Hematopoietic multipotent progenitor cell (in vitro differentiated cells): ENCODE measurements at places on chromosomes 16 and 17.
A peak's percentile ranks its signal among the peaks of the same experiment; 100 is the strongest.

GRCh38 chr16:85057948-85058347 is 30.4 kb downstream of the KIAA0513 start:
- DNase-seq, result no peak

- peak; percentile 78 for DNase-seq
Observed at GRCh38 chr17:81142301-81143199, 22.8 kb upstream of the PVALEF start.

DNA sequence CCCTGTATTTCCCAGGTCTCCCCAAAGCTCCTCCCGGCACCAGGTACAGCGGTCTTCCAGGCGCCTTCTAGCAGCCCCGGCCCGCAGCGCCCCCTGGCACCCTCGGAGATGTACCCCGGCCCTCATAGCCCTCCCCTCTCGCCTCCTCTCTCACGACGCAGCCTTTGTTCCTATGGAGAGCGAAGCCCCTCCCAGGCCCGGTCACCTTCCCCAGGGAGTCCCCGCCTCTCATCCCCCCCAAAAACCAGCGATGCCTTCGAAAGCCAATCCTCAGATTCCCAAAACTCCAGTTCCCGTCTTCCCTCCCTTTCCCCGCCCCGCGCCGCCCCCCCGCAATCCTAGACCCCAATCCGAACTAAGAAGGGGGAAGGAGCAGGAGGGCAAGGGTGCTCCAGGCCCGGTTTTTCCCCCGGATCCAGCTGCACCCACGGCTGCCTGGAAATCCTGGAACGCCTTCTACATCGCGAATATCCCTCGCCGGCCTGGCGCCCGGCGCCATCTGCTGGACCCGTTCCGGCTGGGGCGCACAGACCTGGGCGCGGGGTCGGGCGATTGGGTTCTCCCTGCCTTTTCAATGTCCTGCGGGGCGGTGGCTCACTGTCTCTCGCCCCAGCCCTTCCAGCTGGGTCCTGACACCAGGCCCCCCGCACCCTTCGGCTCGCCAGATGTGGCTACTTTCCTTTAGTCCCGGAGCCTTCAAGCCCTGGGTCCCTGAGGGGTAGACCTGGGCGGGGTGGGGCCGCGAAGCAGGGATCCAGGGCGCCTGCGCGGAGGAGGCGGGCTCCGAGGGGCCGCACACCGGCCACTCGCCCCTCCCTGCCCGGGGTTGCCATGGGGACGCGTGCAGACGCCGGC is at the start of gene DNAH2:
TSS of gene DNAH2 (plus strand) at position 844 of the 855 bp plus-strand sequence. CDS start 1,991 bp downstream, outside the sequence.
- no peak for DNase-seq

DNA sequence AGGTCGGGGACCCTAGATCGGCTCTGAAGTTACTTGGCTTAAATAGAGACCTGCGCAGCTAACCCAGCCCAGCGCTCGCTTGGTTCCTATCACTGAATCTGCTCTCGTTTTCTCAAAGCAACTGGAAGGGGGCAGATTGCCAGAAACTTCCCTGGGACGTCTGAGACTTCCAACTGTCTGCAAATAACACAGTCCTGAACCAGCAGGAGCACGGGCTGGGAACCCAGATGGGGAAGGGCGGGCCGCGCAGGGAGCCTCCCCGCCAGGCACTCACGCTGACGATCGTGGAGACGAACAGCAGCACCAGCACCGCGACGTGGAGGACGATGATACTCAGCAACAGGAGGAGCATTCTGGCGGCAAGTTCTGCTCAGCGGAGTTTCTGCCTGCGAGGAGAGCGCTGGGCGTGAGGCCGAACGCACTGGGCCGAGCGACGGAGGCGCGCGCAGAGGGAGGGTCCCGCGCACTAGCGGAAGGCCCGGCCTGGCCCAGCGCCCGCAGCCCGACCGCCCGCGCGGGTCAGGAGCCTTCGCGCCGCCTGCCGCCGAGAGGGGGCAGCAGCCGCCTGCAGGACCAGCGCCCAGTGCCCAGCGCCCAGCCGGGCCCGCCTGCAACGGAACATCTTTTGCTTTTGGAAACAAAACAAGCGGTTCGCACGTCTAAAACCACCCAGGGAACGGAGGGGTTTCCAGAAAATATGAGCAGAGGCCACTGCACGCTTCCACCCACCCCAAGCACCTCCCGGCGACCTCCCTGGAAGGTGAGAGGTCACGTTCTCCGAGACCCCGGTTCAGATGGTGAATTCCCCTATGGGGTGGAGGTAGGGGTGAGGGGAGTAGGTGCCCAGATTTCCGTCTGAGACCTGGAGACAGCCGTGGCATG is 4.5 kb downstream of the PMP22 start:
- no peak for DNase-seq

DNA sequence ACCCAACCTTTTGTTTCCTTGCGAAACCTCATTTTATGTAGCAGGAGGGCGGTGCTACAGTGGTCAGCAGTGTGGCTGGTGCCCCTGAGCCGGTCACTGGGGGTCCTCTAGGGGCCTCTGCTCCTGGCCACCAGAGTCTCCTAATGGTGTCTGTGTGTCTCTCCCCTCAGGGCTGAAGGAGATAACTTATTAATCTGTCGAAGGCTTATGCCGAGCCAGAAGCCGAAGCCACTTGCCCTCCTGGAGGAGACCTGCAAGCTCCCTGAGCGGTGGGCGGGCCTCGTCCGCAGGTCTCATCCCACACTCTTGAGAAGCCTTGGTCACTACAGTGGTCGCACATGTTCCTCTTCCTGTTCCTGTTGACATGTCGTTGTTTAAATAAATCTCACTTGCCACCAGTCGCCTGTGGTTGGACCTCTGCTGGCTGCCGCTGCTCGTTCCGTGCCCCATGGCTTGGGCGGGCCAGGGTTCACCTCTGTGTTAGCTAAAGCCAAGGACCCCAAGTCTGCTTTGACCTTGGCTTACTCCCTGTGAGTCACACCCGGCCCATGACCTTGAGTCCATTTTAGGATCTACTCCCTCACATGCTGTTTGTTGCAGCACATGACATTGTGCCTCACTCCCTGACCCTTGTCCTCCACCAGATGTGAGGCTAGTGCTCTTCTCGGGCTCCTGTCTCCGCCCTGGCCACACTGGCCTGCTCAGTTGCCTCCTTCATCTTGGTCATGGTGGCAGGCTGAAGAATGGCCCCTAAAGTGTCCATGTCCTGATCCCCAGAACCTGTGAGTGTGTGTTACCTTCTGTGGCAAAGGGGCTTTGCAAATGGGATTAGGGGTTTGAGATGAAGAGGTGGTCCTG is 38.7 kb upstream of the AQP8 start:
- no peak for DNase-seq

DNA sequence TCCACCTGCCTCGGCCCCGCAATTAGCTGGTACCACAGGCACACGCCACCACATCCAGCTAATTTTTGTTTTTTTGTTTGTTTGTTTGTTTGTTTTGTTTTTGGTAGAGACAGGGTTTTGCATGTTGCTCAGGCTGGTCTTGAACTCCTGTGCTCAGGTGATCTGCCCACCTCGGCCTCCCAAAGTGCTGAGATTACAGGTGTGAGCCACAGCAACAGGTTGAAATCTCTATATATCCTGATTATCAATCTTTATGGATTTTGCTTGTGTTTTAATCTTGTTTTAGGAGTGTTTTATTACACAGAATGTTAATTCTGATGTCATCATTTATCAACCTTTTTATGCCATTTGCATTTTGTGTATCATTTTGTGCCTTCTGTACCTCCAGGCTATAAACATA is 48.2 kb downstream of the RAB11FIP4 start:
- no peak for DNase-seq

DNA sequence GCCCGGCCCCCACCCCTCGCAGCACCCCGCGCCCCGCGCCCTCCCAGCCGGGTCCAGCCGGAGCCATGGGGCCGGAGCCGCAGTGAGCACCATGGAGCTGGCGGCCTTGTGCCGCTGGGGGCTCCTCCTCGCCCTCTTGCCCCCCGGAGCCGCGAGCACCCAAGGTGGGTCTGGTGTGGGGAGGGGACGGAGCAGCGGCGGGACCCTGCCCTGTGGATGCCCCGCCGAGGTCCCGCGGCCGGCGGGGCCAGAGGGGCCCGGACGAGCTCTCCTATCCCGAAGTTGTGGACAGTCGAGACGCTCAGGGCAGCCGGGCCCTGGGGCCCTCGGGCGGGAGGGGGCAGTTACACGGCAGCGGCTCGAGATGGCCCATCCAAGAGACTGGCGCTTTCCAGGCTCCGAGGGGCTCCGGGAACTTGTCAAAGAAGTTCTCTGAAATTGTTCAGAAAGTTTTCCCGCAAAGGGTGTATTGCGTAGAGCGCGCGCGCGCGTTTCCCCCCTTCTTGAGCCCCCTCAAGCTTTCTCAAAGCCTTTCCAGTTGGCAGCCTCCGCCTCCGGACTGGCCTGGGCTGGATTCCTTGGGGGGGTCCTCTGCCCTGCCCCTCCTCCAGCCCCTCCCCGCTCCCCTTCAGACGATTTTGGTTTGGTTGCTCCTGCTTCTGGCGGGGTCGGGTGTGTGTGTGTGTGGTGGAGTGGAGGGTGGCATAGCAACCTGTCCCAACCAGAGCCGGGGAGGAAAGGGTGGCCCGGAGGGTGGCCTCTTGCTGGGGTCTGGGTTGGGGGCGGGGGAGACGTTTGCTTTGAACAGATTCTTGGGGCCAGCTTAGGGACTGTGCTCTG is 504 bp downstream of the ERBB2 start:
- no peak for DNase-seq

DNA sequence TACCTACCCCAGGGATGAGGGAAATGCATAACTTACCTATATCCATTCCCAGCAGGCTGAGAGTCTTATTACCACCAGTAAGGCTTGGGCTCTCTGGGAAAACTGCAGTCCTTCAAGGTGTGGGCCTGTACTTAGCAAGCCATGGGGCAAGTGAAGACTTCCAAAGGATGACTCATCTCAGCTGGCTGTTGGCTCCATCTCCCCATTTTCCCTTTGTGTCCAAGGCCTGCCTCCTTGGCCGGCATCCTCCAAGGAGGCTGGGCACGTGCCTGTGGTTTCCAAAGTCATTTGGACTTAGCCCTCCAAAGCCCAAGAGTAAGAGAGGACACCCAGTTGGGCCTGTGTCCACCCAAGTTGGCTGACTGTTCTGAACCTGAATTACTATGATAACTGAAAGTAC is 89.8 kb downstream of the TMEM100 start:
- DNase-seq, result no peak

DNA sequence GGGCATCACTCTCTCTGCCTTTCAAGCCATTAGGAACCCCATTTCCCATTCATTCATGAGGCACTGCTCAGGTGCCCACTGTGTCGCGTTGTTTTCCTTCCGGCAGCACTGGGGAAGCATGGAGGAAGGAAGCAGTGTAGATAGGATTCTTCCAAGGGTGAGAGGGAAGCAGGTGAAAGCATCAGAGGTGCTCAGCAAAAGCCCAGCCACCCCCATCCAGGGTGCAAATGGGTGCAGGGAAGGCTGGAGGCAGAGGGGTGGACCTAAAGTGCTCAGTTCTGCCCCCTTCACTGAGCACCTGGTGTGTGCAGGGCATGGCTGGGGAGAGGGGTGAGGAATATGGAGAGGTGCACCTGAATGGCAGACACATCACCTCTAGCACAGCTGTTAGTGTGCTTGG is 3.4 kb upstream of the NXPH3 start:
- DNase-seq, result no peak

GRCh38 chr17:81287152-81287551 is 8.0 kb downstream of the SLC38A10 start:
- DNase-seq, result no peak

DNA sequence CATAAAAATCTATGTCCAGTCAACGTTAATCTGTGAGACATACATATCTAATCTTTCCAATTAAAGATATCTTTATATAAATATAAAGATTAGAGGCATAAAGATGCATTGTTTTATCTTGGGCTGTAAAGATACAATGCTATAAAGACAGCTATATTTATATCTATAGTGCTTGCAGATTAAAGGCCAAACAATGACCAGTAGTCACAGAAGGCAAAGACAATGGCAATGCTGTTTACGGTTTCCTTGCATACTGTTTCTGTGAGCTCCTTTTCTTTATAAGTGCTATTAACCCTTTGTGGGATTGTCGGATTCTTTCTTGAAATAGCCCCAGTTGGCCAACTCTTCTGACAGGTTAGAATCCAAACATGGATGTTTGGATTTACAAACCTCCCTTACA is 85.5 kb upstream of the SALL1 start:
- DNase-seq, result no peak

GRCh38 chr17:31321481-31321880 is at the start of gene EVI2A:
TSS of gene EVI2A (minus strand) at chr17:31321622. CDS start at chr17:31319013, 2,609 bp downstream.
- DNase-seq, result peak; percentile 58

DNA sequence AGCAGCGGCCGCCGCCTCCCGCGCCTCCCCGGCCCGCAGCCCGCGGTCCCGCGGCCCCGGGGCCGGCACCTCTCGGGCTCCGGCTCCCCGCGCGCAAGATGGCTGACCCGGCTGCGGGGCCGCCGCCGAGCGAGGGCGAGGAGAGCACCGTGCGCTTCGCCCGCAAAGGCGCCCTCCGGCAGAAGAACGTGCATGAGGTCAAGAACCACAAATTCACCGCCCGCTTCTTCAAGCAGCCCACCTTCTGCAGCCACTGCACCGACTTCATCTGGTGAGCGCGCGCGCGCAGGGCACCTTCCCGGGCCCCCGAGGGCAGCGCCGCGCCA is 258 bp downstream of the PRKCB start:
- no peak for DNase-seq

DNA sequence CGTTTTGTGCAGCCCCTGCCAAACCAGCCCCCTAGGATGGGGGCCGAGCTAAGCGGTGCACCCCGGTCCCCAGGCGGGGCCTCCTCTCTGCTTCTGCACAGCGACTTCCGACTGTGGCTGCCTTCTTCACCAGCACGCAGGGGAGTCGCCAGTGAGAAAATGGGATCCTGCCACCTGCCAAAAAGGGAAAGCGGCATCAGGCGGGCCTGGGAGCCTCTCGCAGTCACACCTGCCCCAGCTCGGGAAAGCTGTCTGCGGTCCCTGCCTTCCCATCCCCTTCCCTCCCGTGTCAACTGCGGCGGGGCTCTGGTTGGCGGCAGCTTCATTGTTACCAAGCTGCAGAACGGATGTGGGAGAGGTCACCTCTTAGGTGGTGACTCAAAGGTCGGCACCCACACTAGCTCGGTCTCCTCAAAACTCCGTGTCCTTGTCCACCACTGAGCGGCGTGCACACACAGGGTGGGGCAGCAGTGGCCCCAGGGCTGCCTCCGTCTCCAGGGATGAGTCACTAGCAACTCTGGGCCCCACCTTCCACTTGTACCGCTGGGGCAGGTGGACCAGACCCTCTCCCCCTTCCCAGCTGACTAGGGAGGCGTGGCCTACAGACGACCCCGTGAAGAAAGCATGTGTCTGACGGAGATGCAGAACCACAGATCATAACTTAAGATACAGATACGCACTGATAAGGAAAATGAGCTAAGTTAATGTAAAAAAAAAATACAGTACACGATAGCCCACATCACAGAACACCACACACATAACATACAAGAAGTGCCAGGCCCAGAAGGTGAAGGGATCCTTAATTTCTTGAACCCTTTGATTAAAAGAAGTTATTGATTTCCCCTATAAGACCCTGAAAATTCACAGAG is 1.5 kb upstream of the PCYT2 start:
- no peak for DNase-seq

GRCh38 chr17:77391668-77392375 is 251.1 kb downstream of the SEC14L1 start:
- peak; percentile 31 for DNase-seq

GRCh38 chr16:35185366-35186044 is 1726.1 kb downstream of the TP53TG3F start:
- no peak for DNase-seq

- DNase-seq, result peak; percentile 83
Observed at GRCh38 chr17:7589204-7589868, 558 bp downstream of the SOX15 start.
